Effector CD8-positive, alpha-beta T cell (primary cell): ENCODE measurements at places on chromosomes 7 and 10.

GRCh38 chr10:22427101-22427500, 81.8 kb downstream of the SPAG6 start:
- DNase-seq: no peak

DNA sequence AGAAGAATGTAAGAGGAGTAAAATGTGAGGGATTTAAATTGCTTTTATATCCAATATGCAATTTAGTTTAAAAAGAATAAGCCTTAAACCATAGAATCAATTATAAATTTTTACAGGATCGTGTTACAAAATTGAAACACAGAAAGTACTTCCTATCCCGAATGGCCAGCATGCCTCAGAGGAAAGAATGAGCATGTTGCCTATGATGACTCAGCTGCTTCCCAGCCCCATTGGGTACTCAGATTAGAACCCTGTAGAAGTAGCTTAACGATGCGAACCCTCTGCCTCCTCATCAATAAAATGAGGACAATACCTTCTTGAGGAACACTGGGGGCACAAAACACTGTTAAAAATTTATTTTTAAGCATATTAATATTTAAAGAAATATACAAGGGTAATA, 113.4 kb upstream of the CDK1 start:
- DNase-seq: no peak

GRCh38 chr7:140646931-140647647, 6.5 kb upstream of the DENND2A start:
- peak; percentile 7 for DNase-seq

- no peak for DNase-seq
Observed at GRCh38 chr7:11576310-11576709, 255.7 kb downstream of the THSD7A start.

- no peak for DNase-seq
Observed at GRCh38 chr10:96560966-96561887, 25.6 kb downstream of the TM9SF3 start.

DNA sequence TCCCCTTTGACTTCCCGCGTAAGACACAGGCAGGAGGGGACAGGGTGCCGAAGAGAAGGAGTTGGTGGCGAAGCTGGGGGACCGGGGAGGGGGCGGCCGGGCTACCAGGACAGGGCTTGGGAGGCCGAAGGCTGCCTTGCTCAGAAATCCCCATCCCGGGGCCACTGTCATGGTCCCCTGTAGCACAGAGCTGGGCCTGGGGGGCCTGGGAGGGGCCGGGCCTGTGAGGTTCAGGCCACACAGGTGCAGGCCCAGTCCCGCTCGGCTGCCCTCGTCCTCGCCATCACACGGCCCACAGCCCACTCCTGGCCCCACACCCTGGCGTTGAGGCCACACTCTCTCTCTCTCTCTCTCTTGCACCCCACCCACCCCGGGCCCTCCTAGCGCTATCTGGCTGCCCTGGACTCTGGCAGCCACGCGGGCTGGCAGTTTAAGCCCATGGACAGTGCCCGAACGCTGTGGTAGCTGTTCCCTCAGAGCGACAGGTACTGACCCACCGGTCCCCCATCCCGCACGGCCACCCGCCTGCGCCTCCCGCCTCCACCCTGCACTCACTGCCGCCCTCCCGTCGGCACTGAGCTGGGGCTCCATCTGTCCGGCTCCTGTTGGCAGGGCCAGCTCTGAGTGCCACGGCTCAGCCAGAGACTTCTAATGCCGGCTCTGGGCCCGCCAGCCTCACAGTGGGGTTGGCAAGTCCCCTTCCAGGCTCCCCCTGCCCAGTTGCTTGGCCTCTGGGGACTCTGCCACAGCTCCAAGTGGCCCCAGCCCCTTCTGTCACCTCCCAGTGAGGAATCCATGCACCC, 28.0 kb downstream of the TTYH3 start:
- DNase-seq: no peak

GRCh38 chr10:73956476-73957359, 41.2 kb upstream of the VCL start:
- DNase-seq: no peak

DNA sequence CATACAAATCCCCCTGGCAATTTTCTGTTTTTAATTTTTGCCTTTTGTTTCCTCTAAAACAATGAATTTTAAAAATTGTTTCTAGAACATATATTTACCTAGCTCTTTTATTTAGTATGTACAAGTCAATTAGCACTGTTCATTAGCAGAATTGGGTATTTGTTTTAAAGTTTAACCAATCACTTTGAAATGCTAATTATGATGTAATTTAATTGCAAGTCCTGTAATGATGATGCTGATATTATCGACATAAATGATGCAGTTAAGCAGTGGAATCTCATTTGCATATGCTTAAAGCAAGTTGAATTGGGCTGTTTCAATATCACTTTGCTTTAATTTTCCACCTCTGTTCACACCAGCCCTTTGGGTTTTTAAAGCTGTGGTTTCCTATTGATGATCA, 2.7 kb downstream of the FOXP2 start:
- no peak for DNase-seq

DNA sequence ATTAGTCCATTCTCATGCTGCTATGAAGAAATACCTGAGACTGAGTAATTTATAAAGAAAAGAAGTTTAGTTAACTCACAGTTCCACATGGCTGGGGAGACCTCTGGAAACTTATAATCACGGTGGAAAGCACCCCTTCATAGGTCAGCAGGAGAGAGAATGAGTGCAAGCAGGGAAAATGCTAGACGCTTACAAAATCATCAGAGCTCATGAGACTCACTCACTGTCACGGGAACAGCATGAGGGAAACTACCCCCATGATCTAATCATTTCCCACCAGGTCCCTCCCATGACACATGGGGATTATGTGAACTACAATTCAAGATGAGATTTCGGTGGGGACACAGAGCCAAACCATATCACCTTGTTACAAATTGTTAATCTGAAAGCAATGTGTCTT, 15.8 kb downstream of the TAS2R39 start:
- no peak for DNase-seq

- DNase-seq: no peak
Observed at GRCh38 chr10:69375307-69376151, 41.2 kb downstream of the TACR2 start.

GRCh38 chr10:124060148-124060720, 33.2 kb downstream of the CHST15 start:
- DNase-seq: no peak

GRCh38 chr7:107951896-107952295, 51.1 kb downstream of the LAMB1 start:
- no peak for DNase-seq

DNA sequence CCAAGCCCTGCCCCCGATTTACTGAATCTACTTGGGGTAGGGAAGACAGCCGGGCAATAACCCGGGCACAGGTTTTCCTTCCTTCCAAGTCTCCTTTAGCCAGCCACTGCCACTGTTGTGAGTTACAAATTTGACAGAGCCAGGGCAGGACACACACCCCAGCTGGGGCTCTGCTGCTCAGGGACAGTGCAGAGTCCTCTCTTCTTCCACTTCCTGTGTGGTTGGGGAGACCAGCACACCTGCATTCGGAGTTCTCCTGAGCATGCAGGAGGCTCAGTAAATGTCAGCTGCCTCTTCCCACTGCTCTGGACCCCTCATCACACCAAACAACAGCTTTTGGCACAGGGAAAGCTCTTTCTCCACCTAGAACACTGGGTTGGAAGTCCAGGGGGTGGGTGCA, 21.3 kb downstream of the CHST15 start:
- DNase-seq: no peak

DNA sequence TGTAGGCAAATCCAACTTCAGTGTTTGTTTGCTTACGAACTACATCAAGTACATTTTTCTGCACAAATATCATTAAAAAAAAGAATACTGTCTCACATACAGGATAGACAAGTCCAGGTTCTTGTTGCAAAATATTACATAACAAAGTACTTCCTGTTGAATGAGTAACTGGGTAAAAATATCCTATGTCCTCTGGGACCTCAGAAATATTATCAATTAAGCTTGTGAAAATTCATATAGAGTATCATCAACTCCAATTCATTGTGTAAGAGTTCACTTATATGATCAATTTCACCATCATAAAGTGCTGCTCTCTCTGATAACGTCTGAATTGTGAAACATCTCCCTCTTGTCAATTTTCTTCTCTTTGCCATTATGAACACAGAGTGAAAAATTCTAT, 22.6 kb downstream of the HERC4 start:
- no peak for DNase-seq

DNA sequence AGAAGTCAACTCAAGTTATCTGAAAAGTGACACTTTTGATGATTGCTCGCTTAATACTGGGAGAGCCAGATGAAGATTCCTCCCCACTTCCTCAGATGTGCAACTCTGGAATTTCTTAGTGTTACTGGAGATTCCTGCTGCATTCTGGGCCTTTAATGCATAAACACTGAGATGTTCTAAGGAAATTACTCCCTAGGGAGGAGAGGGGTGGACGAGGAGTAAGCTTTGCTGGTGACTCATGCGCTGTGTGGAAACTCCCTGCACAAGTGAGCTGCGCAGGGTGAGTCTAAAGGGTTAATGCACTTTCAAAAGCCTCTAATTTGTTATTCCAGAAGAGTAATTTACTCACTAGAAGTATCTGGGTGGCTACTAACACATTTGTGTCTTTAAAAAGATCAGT, 46.3 kb downstream of the EGFR start:
- no peak for DNase-seq

- DNase-seq: no peak
Observed at GRCh38 chr7:139737221-139738100, 40.3 kb downstream of the HIPK2 start.

DNA sequence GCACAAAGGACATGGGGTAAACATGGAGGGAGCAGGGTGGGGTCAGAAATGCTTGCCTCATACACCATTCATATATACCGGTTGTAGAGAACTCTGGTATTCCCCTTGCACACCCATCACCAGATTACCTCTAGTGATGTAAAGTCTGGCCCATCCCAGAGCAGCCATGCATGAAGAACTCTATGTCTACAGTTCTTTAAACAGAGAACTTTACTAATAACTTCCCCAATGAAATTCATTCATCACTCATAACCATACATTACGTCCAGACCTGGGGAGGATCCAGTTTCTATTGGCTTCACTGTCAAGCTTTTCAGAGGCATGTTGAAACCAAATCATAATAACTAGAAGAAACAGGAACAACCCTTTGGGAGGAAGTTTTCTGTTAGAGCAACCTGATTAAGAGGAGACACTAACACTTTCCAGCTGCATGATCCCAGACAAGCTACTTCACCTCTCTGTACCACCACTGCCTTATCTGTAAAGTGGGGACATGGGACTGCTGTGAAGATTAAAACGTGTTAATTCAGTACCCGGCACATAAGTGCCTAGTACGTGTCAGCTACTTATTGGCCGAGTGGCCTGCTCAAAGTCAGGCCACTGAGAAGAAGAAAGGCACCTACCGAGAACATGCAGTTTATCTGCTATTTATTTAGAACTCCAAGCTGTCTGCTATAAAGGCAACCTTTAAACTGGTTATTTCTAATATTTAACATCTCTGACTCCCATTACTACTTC, 59.7 kb downstream of the IGF2BP3 start:
- no peak for DNase-seq

DNA sequence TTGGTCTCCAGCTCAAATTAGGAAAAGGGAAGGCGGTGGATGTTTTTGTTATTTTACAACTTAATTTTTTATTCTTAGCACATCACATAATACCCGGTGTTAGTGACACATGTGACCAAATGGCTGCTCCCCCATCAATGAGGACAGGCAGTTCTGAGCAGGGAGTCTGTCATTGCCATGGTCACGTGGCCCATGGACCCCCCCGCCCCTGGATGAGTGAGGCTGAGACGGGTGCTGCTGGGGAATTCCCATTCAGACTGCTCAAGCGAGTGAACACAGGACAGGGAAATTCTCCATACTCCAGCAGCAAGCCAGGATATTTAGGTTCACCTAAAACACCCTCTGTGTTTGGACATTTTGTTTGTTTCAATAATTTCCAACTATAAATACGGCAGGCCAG, 34.7 kb upstream of the SLC35B4 start:
- DNase-seq: no peak

- DNase-seq: no peak
Observed at GRCh38 chr7:39460486-39460885, 105.7 kb upstream of the YAE1 start.

DNA sequence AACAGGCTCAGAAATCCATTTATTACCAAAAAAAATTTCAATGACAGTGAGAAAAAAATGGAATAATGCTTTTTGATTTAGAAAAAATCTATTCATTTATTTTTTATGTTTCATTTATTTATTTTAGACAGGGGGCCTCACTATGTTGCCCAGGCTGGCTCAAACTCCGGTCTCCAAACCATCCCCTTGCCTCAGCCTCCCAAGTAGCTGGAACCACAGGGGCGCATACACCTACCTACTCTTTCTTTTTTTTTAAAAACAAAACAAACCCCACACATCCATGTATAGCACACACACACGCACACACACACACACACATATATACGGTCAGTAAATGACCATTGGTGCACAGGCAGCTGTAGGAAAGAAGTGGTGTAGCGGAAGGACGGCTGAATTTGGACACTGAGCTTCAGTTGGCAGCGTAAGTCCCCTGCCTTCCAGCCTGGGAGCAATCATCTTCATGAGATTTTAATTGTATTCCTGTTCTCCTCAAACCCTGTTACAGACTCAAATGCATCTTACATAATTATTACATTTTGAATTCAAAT, 28.8 kb downstream of the ARL4A start:
- DNase-seq: no peak

DNA sequence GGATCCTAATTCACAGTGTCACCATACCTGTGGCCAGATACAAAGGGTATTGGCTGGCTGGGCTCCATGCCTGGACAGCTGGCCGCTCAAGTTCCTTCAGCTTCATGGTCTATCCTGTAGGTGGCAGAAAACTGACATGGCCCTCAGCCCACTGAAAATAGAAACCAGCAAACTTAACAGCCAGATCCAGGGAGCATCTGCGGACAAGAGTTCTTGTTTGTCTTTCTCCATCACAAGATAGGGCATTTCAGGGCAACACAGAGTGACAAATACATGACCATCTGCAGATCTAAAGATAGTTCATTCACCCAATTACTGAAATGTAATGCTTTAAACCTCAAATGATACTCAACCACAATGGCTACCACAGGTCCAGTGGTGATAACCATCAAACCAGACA, 2.8 kb downstream of the SEC31B start:
- no peak for DNase-seq

- DNase-seq: no peak
Observed at GRCh38 chr10:68251151-68251550, 19.2 kb upstream of the ATOH7 start.

GRCh38 chr7:144529269-144529926, 125.9 kb upstream of the NOBOX start:
- DNase-seq: no peak

GRCh38 chr10:100948916-100949315, 20.4 kb upstream of the SEMA4G start:
- DNase-seq: no peak

- no peak for DNase-seq
Observed at GRCh38 chr7:132520591-132521280, 55.5 kb downstream of the PLXNA4 start.
